ENCODE measurements at places on chromosomes 16 and 17.

GRCh38 chr17:42381898-42382297, 6.3 kb downstream of the STAT3 start:
- no peak for DNase-seq

- DNase-seq: no peak
Observed at GRCh38 chr16:72992142-72992601, 55.8 kb downstream of the ZFHX3 start.

DNA sequence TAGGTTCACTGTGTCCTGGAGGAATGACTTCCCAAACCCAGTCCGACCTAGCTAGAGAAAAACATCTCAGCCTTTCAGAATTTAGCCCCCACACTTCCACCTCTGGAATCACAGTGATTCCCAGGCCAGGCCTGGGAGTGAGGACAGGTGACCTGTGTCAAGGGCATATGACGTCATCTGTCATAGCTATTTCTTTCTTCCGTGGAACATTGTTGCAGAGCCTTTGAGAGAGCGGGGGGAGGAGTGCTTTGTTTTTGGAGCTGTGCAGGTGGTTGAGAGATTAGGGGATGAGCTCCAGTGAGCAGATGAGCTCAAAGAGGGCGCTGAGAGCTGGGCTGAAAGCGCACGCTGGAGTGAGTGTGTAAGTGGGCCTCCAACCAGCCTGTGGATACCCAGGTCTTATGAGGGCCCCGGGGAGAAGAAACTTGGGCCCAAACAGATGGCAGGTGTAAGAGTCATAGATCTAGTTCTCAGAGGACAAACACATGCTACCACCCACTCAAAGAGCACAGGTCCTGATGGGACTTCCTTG, 344.8 kb downstream of the SNX29 start:
- no peak for DNase-seq

DNA sequence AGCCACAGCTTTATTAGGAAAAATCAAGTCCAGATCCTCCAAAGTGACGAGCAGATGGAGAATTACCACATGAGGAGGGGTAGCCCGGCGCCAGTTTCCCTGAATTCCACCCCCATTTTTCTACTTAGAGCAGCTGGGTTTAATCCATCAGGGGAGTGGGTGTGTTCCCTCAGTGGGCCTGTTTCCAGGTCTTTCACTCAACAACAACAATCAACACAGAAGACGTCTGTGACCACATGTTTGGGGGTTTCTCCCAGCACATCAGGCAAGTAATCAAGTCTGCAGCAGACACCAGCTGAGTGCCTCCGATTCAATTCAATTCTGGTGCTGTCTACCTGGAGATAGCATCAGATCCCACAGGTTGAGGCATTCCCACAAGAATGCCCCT, 6.8 kb downstream of the SLC6A2 start:
- DNase-seq: no peak

DNA sequence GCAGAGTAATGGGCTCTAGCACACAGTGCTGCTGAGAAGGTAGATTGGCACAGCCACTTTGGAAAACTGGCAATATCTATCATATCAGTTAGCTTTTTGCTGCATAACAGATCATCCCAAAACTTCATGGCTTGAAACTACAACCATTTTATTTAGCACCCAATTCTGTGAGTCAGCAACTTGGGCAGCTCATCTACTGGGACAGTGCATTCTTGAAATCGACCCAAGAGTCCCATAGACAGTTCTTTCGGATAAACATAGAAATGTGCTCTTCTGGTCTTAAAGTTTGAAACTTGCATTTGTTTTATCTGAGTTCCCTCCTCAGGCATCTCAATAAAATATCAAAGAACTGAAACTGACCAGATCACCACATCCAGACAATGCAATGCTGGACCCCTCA, 76.7 kb downstream of the CEP112 start:
- DNase-seq: no peak

DNA sequence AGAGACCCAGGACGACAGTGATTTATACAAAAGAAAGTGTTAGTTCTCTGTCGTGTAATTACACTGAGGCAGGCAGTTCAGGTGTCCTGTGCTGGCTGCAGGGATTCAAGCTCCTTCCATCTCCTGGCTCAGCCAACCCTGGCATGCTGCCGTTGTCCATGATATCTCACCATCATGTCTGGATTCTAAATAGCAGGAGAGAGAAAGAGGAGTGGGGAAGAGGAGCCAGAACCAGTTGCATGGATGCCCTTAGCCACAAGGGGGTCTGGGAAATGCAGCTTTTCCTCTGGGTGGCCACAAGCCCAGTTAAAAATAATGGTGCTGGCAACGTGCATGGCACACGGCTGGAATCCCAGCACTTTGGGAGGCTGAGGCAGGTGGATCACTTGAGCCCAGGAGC, 9.7 kb downstream of the C16orf54 start:
- DNase-seq: no peak

- DNase-seq: no peak
Observed at GRCh38 chr17:27069842-27070508, 223.9 kb upstream of the WSB1 start.

Data from GM12892 (cell line).